NCI-H510A treated with DMSO at 0.1 percent for 48 hours (cell line): ENCODE measurements at places on chromosomes 11 and 22.

DNA sequence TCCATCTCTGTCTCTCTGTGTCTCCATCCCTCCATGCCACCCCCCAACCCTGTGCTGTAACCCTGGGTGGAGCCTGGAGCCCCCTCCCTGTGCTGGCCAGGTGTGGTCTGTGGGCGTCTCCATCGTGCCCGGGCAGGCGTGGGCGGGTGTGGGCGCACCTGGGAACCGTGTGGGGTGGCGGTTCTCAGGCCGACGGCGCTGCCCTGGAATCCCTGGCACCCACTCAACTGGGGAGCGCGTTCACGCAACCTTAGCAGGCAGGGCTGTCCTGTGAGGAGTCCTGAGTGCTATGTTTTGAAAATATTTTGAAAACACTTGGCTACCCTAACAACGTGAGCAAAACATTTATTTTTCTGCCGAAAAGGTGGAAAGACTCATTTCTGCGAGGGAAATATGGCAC, 4.7 kb downstream of the TNNT3 start:
- DNase-seq = no peak

- DNase-seq = no peak
Observed at GRCh38 chr11:36743039-36743438, 145.0 kb upstream of the RAG2 start.

- DNase-seq = no peak
Observed at GRCh38 chr11:110015695-110016094, 77.5 kb upstream of the ZC3H12C start.

DNA sequence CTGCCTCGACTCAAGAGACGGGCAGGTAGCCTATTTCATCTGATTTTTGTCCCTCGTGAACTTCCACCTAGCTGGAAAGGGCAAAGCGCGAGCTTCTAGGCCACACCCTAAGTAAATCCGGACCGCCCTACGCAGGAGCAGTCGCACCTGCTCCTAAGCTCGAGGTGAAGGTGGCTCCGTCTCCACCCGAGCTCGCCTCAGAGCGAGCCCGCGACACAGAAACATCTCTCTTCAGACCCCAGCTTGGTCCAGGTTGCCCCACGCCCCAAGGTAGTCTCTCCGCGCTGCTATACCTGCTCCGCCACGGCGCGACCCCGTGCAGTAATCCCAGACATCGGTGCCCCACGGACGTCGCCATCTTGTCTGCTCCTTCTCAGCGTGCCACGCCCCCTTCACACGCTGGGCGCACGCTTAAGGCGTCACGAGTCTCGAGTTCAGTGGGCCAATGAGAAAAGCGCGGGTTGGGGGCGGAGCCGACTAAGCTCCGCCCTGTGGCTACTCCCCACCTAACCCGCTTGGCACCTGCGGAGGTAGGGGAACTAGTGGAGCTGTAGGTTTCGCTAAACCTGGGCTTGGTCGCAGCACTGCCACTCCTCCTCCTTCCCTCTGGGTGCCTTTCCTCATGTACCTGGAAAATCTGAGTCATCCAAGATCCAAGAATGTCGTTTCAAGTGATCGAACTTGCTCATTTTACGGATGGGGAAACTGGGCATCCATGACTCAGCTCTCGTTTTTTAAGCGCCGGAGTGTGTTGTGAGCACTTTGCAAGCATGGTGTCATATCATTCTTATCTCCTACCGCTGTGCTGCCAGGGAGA, at the start of gene PISD:
Gene PISD (minus strand): TSS at position 365 of the 817 bp plus-strand sequence. CDS start 7 bp downstream, at position 358.
- peak; percentile 86 for DNase-seq

DNA sequence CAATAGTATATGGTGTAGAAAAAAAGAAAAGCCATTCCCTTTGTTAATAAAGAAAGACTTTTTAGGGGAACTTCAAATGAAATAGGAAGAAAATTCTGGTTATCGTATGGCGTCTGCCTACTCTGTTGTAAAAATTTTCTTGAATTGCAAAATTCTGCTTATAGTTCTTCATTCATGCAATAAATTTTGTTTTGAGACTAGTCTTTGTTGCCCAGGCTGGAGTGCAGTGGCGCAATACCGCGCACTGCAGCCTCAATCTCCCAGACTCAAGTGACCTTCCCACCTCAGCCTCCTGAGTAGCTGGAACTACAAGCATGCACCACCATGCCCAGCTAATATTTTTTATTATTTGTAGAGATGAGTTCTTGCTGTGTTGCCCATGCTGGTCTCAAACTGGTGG, 5.8 kb downstream of the DDIAS start:
- DNase-seq = no peak

- DNase-seq = no peak
Observed at GRCh38 chr11:42779555-42779954, 532.2 kb upstream of the API5 start.

GRCh38 chr22:24327832-24328231, 57.2 kb downstream of the SPECC1L start:
- DNase-seq = no peak
